ENCODE measurements at places on chromosomes 6 and 20.

DNA sequence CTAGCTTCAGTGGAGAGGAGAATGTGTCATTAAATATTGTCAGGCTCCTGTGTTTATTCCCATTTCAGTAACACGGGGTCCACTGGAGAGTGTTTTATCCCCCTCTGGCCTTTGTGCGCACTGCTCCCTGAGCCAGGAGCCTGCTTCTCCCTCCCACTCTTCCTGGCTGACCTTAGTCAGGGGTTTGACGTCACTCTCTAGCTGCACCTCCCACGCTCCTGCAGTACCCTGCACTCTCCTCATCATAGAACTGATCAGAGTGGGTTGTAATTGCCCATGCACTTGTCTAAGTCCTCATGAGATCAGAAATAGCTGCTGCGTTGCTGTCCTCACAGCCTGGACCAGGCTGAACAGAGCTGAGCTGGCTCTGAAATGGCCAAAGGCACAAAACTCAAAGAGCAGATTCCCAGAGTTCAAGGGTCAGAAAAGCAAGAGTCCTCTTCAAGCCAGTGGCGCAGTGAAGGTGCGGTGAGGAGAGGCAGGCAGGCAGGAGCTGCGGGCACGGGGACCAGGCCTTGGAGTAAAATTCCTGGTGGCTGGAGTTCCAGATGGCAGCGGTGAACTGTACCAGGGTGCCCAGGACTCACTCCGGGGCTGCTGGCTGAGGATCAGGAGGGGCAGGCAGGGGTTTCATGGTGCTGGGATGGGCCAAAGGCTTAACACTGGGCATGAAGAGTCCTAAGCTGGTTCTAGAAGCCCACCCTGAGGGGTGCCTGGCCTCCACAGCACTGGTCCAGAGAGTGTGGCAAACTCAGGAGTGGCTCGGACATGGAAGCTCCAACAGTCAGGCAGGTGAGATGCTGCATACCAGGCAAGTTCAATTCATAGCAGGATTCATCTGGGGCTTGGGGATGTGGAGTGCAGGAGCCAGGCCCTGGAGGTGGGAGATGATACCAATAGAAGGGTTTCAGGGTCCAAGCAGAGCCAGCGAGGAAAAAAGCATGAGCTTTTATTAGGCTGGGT lies 170.9 kb downstream of the SCP2D1 start:
- DNase-seq: no peak

DNA sequence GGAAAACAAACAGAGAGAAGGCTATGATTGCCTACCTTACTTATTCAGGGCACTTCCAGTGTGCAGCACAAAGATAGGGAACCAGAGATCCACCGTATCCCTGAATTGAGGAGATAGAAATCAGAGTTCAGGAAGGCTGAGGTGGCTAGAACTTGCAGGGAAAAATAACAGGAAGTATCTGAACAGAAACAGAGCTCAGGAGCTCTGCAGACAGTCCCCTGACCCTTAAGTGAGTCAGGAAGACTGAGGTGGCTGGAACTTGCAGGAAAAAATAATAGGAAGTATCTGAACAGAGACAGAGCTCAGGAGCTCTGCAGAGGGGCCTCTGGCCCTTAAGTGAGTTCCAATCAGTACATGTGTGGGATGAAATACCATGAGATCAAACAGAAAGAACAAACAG lies 65.4 kb downstream of the RPRD1B start:
- no peak for DNase-seq

GRCh38 chr6:89368107-89368506 lies 15.6 kb upstream of the UBE2J1 start:
- peak; percentile 34 for DNase-seq

DNA sequence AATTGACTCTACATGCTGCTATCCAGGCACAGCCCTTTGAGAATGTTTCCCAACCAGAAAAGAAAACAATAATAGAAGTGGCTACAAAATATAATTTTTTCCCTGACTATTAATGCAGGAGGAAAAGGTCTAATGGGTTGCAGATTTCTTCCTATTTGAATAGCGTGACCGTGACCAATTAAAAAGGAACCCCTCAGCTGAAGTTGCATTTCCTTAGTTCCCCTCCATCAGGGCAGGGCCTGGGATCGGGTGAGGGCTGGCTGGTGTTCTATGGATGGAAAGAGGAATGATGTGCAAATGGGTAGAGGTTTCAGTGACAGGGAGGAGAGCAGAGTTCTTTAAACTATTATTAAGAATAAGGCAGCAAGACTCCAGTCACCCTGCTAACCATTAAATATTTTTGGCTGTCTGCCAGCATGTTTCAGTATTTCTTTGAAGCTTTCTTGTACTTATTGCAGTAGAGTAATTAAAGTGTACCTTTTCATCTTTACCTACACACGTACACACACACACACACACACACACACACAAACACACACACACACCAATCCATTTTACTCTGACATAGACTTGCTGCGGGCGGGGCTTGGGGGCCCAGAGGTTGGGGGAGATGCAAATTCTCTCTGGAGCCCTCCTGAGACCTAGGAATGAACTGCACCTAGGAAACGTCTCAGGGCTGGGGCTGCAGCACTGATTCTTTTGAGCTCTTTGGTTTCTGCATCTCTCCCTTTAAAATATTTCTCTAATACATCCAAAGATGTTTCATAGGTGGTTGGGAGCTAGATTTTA lies 154.8 kb upstream of the SLC35B3 start:
- DNase-seq: no peak

DNA sequence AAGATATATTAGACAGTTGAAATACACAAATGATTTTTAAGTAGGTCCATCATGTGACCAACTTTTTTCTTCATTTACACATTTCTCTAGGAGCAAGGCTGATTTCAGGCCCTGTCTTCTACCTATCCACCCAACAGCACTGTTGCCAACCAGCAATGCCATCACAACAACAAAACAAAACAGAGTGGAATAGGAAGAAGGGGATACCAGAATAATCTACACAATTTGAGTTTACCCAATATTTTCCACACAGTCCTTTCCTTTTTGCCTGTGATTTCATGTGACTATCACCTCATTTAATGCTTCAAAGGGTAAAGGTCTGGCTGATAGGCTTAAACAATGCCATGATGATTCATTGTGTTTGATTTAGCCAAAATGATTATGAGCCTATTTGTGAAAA lies 94.9 kb downstream of the MTFR2 start:
- DNase-seq: no peak

- no peak for DNase-seq
Measured at GRCh38 chr6:32718879-32719278, 22.3 kb upstream of the HLA-DQA2 start.

GRCh38 chr6:149111556-149112115 lies 205.9 kb upstream of the TAB2 start:
- DNase-seq: no peak

- peak; percentile 61 for DNase-seq
Measured at GRCh38 chr20:32336918-32337347, 21.2 kb upstream of the ASXL1 start.

DNA sequence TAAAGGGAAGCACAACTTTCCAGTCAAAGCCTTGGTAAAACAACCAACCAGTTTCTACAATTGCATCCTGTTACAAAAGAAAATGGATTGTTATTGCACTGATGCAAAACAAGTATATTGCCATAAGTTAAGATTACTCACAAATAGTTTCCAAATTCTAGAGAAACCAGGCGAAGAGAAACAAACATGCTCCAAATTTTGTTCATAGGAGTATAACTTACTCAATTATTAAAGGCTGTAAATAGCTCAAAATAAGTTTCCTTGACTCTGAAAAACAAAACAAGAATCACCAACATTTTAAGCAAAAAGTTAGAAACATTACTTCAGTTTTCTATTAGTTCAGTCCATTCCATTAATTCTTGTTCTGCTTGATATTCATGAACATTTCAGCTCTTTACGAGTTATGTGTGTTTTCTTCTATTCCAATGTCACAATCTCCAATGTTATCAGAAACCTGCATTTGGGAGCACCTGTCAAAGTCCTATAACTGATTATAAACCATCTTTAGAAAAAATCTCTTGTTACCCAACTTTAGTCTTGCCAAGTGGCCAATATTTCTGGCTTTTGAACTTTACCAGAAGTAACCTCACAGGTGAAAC lies 137.9 kb upstream of the THBS2 start:
- DNase-seq: no peak

- no peak for DNase-seq
Measured at GRCh38 chr20:57126481-57127092, 139.9 kb downstream of the BMP7 start.

- DNase-seq: no peak
Measured at GRCh38 chr20:32278199-32278643, 770 bp downstream of the KIF3B start.

GRCh38 chr20:872855-873520 lies 39.5 kb downstream of the FAM110A start:
- DNase-seq: no peak

DNA sequence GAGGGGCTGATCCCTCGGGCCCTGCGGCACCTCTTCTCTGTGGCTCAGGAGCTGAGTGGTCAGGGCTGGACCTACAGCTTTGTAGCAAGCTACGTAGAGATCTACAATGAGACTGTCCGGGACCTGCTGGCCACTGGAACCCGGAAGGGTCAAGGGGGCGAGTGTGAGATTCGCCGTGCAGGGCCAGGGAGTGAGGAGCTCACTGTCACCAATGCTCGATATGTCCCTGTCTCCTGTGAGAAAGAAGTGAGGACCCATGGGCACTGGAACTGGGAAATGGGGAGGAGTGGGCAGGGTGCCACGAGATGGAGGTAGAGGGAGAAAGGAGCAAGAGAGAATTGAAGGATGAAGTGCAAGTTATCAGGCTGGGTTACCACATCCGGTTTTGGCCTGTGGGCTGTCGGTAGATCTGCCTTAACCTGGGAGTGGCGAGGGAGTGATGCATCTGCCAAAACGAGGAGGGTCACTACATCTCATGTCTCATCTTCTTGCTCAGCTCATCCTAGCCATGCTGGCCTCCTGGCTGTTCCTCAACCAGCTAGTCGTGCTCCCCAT lies 5.4 kb upstream of the PHF1 start:
- no peak for DNase-seq

DNA sequence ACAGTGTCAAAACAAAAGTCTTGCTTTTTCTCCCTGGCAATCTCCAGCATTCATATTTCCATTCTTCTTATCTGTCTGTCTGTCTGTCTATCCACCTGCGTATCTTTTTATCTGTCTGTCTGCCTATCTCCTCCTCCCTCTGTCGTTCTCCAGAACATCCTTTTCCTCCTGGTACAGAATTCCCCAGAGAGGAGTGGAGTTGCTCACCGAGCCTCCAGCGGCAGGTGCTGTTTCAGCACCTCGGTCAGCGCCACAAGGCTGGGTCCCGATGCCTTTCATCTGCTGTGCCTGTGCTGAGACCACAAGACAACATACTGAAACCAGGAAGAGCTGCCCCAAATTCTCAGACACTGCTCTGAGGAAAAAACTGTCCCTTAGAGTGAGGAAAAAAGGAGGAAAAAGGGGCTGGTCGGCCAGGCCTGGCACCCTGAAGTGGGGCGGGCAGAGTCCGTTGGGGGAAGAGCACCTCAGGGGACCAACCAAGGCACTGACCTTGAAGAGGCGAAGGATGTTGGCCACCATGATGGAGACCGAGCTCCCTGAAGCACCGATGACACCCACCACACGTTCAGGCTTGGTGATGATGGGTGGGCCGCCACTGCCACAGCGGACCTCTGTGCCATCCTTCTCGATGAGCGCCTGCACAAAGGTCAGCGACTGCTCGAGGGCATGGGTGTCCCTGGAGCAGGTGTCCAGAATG lies 13.3 kb downstream of the GRM4 start:
- peak; percentile 10 for DNase-seq

GRCh38 chr6:128240024-128240428 lies 280.4 kb downstream of the PTPRK start:
- DNase-seq: no peak

DNA sequence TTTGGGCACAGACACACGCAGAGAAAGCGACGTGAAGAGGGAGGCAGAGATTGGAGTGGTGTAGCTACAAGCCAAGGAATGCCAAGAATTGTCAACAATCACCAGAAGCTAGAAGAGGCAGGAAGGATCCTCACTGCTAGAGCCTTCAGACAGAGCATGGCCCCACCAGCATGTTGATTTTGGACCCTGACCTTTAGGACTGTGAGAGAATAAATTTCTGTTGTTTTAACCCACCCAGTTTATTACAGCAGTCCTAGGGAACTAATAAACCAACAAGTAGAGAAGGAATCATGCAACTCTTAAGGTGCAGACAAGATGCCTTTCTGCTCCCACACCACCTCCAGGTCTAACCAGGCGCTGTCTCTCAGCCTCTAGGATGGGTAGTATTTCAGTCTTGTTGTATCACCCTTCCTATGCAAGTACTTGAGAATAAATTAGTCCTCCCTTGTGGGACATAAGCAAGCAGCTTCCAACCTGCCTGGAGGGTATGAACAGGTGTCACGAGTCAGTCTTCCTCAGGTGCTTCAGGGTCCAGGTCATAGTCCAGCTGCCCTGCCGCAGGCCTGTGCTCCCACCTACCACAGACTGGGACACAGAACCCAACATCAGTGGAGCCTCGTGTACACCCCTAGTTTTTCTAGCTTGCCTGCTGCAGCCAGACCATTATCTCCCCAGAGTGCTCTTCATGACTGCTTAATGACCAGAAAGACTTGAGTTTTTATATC lies 46.4 kb upstream of the CCN2 start:
- DNase-seq: no peak

DNA sequence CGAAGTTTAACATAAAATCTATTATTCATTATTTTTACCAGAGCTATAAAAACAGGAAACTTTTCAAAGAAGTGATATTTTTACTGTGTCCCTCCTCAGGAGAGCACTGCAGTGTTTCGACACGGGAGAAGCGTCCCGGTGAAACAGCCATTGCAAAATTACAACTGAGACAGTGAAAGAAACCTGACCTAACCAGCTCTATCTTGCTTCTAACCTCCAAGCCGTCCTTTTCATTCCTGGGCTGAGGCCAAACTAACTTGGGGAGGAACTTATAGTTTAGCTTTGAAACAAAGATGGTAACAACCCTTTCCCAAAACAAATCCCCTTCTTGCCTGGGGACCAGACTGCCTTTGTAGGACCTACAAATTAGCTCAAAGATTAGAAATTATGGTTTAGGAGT lies 79.2 kb downstream of the WDR27 start:
- DNase-seq: no peak

- no peak for DNase-seq
Measured at GRCh38 chr6:163708466-163708865, 293.9 kb downstream of the QKI start.

GRCh38 chr20:37329481-37330165 lies 16.3 kb upstream of the SRC start:
- no peak for DNase-seq

DNA sequence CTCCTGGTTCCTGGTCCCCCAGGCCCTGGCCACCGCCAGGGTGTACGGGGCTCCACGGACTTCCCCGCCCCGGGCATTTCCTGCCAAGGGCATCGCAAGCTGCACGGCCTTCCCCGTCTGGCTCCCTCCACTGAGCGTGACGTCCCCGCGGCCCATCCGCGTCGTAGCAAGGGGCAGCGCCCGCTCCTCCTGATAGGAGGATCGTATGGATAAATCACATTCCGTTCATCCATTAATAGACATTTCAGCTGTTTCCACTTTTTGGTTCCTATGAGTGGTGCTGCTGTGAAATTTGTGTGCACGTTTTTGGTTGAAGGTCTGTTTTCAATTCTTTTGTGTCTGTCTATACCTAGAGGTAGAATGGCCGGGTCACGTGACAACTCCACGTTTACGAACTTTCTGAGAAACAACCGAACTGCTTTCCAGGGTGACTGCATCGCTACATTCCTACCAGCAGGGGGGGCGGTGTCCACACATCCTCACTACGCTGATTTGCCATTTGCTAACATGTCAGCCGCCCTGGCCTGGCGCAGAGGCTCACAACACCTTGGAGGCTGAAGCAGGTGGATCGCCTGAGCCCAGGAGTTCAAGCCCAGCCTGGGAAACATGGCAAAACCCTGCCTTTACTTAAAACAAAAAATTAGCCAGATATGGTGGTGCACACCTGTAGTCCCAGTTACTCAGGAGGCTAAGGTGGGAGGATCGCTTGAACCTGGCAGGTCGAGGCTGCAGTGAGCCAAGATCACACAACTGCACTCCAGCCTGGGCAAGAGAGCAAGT lies 37.7 kb downstream of the KCNQ2 start:
- DNase-seq: peak; percentile 62

Data from AG10803 (cell line).